ENCODE measurements at places on chromosomes 12 and 14.

DNA sequence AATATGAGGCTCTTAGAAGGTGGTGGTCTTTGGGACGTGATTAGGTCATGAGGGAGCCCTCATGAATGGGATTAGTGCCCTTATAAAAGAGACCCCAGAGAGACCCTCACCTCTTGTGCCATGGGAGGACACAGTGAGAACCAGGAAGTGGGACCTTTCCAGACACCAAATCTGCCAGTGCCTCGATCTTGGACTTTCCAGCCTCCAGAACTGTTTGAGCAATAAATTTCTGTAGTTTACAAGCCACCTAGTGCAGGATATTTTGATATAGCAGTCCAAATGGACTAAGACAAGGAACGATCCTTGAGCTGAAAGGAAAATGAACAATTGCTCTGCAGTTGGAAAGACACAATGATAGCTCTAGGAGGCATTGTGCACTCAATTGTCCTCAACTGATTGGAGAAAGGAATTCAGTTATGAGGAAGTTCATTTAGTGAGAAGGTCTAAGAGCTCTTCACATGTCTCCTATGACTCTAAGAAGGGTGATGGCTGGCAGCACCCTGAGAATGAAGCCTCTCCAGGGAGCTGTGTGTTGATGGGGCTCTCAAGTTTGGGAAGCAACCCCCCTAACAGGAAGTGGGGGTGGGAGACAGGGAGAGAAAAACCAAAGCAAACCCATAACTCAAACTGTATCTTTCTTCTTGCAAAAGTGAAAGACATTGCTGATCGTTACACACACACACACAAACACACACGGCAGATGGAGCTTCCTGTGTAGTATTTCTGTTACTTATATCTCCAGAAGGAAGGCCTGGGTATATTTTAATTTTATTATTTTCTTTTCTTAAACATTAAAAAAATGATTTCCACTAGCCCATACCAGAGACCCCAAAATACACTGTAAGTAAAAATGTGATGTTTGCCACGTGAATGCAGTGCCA is 21.0 kb downstream of the CHST11 start:
- no peak for DNase-seq

- no peak for DNase-seq
These were observed 1.2 kb downstream of the PIK3C2G start for GRCh38 chr12:18262514-18262913.

DNA sequence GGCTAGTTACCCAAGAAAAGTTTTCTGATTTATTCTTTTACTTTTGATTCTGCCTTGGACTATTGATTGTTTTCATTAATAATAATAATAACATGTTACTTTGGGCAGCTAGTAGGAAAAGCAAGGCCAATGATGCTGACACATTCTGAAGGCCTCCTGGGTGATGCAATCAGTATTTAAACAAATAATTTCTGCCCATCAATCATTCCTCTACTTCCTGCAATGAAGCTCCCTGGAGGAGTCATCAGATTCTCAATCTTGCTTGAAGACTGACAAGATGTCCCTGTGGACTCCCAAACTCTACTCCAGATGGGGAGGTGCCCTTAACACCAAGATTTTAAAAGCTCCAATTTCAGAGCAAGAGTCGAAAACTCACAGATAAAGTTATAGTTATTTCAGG is at the start of gene SPX:
Gene SPX, plus strand, starts transcription at position 244 of the 400 bp plus-strand sequence. CDS start 177 bp downstream, outside the sequence.
- no peak for DNase-seq

GRCh38 chr12:89975574-89975973 is 266.9 kb upstream of the ATP2B1 start:
- DNase-seq, result no peak

- DNase-seq, result no peak
These were observed 19.4 kb upstream of the LIMA1 start for GRCh38 chr12:50302686-50303085.

DNA sequence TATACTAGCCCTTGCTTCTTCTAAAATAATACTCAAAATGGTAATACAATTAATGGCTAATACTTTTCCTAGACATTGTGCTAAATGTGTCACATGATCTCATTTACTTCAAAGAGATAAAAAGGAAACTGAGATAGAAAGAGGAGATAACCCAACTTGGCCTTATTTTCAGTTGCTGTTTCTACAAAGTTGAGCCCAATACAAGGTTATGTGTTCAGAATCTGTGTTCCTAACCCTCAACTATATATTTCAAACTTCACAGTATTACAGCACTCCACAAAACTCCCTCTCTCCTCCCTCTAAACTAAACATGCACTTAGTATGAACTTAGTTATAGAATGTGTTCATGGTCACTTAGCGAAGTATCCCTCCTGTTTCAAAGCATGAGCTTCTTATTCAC is 277.9 kb downstream of the CCER1 start:
- no peak for DNase-seq

GRCh38 chr12:28699029-28699428 is 450.0 kb upstream of the FAR2 start:
- DNase-seq, result no peak

Measured in NCI-H524 (cell line).